ENCODE measurements at places on chromosomes 1 and 21.

DNA sequence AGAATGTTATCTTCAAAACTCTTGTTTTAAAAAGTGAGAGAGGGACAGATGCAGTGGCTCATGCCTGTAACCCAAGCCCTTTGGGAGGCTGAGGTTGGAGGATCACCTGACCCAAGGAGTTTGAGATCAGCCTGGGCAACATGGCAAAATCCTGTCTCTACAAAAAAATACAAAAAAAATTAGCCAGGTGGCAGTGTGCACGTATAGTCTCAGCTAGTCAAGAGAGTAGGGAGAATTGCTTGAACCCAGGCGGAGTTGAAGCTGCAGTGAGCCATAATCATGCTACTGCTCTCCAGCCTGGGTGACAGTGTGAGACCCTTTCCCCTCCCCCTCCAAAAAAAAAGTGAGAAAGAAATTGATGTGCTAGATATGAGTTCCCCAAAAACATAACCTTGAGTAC is 131.0 kb downstream of the KCNT2 start:
- no peaks in the 10 kb centered on the region for H3K36me3 ChIP-seq
- H3K27ac ChIP-seq = no peak overlapping the region
- no peaks in the 10 kb centered on the region for H3K27me3 ChIP-seq
- H3K4me1 ChIP-seq = no peaks in the 10 kb centered on the region
- no peak for DNase-seq

- no peak overlapping the region for H3K27ac ChIP-seq
- no peak overlapping the region for H3K4me3 ChIP-seq
- DNase-seq = no peak
Observed at GRCh38 chr1:99919220-99919619, 50.6 kb upstream of the SLC35A3 start.

DNA sequence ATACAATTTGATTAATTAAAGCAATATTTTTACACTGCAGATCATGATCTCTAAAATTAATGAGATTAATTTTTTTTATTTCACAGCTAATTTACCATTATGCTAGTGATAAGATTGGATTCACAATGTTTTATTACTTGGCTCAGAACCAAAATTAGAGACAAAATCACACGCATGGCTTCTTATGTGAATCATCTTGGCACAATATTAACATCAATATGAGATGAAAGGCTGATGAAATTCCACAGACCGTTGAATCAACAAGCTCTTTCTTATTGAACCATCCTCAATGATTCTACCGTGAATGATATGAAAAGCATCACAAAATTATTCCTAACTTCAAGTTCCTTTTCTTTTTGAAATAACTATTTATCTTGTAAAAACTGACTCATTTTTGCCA is 544.9 kb downstream of the KCNT2 start:
- DNase-seq = peak; percentile 27
- peaks cover 3% of the 10 kb centered on the region for H3K4me1 ChIP-seq
- no peaks in the 10 kb centered on the region for H3K36me3 ChIP-seq

- H3K27ac ChIP-seq = no peak overlapping the region
- DNase-seq = no peak
- no peak overlapping the region for H3K4me3 ChIP-seq
- H3K27me3 ChIP-seq = no peaks in the 10 kb centered on the region
Observed at GRCh38 chr1:232676307-232676706, 46.4 kb upstream of the SIPA1L2 start.

DNA sequence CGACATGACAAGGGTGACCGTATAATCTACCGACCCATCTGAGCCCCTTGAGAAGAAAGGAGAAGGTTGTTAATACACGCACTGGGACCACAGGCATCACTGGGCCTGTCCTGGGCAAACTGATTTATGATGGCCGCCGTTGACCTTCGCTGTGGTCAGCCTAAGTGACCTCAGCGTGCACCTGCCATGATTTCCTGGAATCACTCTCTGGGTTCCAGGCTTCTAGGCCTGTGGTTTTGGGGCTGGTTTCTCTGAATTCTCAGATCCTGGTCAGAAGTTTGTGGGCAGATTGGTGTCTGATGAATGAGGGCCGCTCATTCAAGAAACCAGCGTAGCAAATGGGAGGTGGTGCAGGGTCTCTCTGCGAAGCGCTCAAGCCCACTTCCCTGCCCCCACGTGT is 64.0 kb downstream of the SIK1 start:
- H3K4me3 ChIP-seq = no peak overlapping the region
- no peaks in the 10 kb centered on the region for H3K4me1 ChIP-seq
- no peak overlapping the region for H3K27ac ChIP-seq
- no peak for DNase-seq
- no peaks in the 10 kb centered on the region for H3K36me3 ChIP-seq

DNA sequence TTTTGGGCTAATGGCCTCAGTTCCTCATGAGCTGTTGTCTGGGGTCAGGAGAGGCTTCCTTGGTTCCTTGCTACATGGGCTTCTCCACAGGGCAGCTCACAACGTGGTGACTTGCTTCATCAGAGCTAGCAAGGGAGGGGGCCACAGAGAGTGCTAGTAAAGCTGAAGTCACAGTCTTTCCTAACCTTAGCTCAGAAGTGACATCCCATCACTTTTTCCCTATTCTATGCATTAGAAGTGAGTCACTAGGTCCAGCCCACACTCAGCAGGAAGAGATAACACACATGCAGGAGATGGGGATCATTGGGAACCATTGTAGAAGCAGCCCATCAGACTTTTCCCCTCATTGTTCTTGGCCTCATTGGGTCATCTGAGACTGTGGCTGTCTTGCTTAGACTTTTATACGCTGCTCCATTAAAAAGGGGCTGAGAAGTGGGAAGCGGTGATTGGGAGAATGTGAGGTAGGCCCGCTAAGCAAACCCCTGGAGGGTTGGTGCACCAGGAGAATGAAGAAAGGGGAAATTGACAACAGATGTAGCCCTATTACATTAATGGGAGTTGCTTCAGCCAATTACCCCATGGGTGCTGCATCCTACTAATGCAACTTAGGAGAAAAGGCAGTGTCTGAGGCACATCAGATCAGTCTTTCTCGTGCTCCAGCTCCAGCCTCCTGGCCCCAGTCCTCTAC is 22.1 kb upstream of the IGSF21 start:
- no peaks in the 10 kb centered on the region for H3K36me3 ChIP-seq
- peaks cover 2% of the 10 kb centered on the region for H3K4me1 ChIP-seq
- H3K27me3 ChIP-seq = peaks cover 13% of the 10 kb centered on the region
- H3K27ac ChIP-seq = no peak overlapping the region
- H3K4me3 ChIP-seq = no peak overlapping the region

DNA sequence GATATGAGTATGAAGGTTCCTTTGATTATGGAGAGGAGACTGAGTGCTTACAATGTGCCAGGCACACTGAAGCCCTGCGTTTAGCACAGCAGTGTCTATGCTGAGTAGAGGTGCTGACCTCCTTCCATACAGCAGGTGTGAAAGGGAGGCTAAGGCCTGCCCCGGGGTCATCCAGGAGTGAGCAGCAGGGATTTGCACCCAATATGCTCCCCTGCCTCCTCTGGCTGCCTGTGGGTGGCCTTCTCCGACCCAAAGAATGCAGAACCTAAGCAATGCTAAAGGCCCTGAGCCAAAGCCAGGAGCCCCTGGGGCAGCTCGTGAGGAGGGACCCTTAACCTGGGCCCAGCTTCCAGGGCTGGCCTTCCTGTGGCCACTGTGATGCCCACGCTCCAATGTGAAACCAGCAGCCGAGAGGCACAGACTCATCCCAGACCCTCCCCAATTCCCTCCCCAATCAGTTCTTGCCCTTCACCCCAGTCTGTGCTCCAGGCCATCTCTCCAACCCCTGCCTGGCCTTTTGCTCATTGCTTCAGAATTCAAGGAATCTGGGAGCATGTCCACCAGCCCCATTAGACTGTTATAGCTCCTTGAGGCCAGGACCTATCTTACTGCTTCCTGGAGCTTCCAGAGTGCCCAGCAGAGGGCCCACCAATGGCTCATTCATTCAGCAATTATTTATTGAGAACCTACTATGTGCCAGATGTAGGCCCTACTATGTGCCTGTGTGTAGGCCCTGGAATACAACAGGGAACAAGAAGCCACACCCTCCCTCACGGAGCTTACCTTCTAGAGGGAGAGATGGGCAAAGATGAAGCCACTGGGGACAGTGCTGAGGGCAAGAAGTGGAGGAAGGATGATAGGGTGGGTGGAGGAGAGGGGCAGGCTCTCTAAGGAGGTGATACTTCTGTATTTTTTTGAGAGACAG is 53.3 kb downstream of the TAS1R2 start:
- no peaks in the 10 kb centered on the region for H3K4me1 ChIP-seq
- H3K27ac ChIP-seq = no peak overlapping the region
- H3K36me3 ChIP-seq = no peaks in the 10 kb centered on the region

DNA sequence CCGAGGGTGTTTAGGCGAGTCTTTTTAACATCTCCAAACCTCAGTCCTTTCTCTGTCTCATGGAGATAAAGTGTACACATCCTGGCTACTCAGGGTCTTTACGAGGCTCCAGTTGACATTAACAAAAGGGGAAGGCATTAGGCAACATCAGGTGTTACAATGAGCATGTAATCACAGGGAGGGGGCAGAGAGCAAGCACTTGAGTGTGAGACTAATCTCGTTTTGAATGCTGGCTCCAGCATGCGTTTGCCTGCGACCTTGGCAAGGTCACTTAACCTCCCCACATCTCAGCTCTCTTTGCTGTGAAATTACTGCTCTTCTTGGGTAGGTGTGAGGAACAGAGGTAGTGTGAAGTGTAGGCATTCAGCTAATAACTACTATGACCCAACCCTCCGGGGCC is 3.1 kb downstream of the TNNT2 start:
- peaks cover 5% of the 10 kb centered on the region for H3K4me1 ChIP-seq
- H3K4me3 ChIP-seq = no peak overlapping the region

GRCh38 chr1:88462096-88462487 is 222.0 kb upstream of the PKN2 start:
- H3K4me3 ChIP-seq = peak overlapping the region; percentile 42
- H3K27me3 ChIP-seq = no peaks in the 10 kb centered on the region
- no peaks in the 10 kb centered on the region for H3K36me3 ChIP-seq
- peaks cover 11% of the 10 kb centered on the region for H3K4me1 ChIP-seq
- no peak overlapping the region for H3K27ac ChIP-seq

- H3K27me3 ChIP-seq = 0 out of 2 replicates have a peak, but pooled peaks cover 4% of the 10 kb centered on the region
- H3K4me3 ChIP-seq = no peak overlapping the region
- DNase-seq = no peak
- H3K27ac ChIP-seq = no peak overlapping the region
- H3K36me3 ChIP-seq = no peaks in the 10 kb centered on the region
- no peaks in the 10 kb centered on the region for H3K4me1 ChIP-seq
Observed at GRCh38 chr1:167648978-167649744, 19.1 kb downstream of the RCSD1 start.

- no peaks in the 10 kb centered on the region for H3K27me3 ChIP-seq
- H3K27ac ChIP-seq = no peak overlapping the region
- H3K4me1 ChIP-seq = no peaks in the 10 kb centered on the region
- no peak for DNase-seq
- H3K36me3 ChIP-seq = no peaks in the 10 kb centered on the region
- no peak overlapping the region for H3K4me3 ChIP-seq
Observed at GRCh38 chr1:18132711-18133541, 25.3 kb downstream of the IGSF21 start.

GRCh38 chr1:85340427-85340826 is 64.0 kb upstream of the BCL10 start:
- no peak overlapping the region for H3K27ac ChIP-seq
- H3K27me3 ChIP-seq = no peaks in the 10 kb centered on the region
- H3K4me3 ChIP-seq = no peak overlapping the region
- H3K36me3 ChIP-seq = no peaks in the 10 kb centered on the region

DNA sequence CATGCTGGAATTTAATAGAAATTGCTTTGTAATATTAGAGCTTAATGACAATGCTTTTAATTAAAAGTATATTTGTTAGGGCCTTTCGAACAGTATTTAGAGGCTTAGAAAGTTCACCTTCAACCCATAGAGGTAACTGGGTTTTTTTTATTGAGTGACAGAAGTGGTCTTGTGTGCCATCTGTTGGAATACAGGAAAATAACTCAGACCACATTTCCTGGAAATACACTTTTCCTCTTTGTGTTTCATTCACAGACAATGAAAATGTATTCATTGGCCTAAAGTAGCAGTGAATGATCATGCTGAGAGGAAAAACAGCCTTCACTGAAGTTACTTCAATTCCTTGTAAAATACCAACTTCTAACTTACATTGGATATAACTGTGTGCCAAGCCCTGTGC is 83.6 kb upstream of the L1TD1 start:
- H3K36me3 ChIP-seq = no peaks in the 10 kb centered on the region
- no peak overlapping the region for H3K4me3 ChIP-seq
- H3K27me3 ChIP-seq = no peaks in the 10 kb centered on the region
- H3K27ac ChIP-seq = no peak overlapping the region
- no peaks in the 10 kb centered on the region for H3K4me1 ChIP-seq
- DNase-seq = no peak

DNA sequence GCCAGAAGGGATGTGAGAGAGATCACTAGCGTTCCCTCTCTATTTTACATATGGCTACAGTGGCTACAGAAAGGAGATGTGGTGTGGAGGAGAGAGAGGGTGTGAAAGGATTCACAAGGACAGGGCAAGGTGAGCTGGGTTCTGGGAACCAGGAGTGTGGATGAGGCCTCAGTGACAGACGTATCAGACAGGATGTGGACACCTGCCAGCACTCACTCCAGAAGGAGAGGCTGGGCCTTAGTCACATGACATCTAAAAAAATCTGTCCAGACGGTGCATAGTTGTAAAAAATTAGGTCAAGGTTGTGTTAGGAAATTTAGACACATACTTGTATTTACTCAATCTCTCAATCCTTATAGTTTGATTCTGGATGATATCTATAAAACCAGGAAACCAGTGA is 10.6 kb downstream of the TRIM67 start:
- H3K27me3 ChIP-seq = peaks cover 17% of the 10 kb centered on the region
- H3K4me1 ChIP-seq = no peaks in the 10 kb centered on the region
- no peak overlapping the region for H3K27ac ChIP-seq
- H3K4me3 ChIP-seq = no peak overlapping the region
- no peaks in the 10 kb centered on the region for H3K36me3 ChIP-seq
